ENCODE measurements at places on chromosomes 3 and 15.

GRCh38 chr3:162200836-162201235 lies 704.2 kb downstream of the OTOL1 start:
- H3K27me3 ChIP-seq = no peaks in the 10 kb centered on the region
- no peak overlapping the region for H3K4me3 ChIP-seq
- no peaks in the 10 kb centered on the region for H3K4me1 ChIP-seq
- no peak for DNase-seq

- H3K4me3 ChIP-seq = no peak overlapping the region
- H3K36me3 ChIP-seq = no peaks in the 10 kb centered on the region
- peaks cover 32% of the 10 kb centered on the region for H3K4me1 ChIP-seq
- DNase-seq = no peak
- no peak overlapping the region for H3K27ac ChIP-seq
Measured at GRCh38 chr15:66408675-66409282, 22.1 kb downstream of the MAP2K1 start.

DNA sequence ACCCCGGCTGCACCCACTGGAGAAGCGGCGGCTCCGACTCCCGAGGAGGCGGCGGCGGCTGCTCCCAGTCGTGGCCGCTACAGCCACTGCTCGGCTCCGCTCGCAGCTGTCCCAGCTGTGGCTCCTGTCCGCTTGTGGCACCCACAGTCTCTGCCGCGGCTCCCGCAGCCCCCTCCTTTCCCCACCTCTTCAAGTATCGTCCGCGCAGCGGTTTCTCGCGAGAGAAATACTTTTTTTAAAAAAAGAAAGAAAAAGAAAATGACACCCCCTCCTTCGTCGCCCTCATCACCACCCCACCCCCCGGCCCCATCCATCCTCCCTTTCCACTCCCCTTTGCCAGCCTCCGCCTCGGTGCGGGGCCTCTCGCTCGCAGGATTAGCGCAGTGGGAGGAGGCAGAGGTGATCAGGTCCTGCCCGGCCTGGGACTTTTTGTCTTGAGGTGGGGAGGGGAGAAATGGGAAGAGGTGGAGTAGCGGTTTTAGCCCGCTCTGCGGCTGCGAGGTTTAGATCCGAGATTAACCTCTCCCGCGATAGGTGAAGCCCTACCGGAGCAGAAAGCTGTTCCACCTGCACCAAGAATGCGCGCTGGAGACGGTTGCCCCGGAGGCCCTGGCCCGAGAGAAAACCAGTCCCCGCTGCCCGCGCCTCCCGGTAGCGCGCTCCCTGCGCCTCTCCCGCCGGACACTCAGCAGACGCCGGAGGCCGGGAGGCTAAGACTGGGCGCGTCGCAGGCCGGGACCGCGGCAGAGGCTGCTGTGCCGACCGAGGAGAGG lies at the start of gene FBN1:
Gene FBN1 (minus strand): TSS at position 152 of the 773 bp plus-strand sequence. CDS start 940 bp downstream, outside the sequence.
- peak within 1 kb of the TSS; percentile 95 for H3K4me3 ChIP-seq
- no peaks in the 10 kb centered on the region for H3K36me3 ChIP-seq
- H3K27me3 ChIP-seq = no peaks in the 10 kb centered on the region
- H3K4me1 ChIP-seq = peaks cover 38% of the 10 kb centered on the region
- peak within 1 kb of the TSS; percentile 95 for H3K27ac ChIP-seq

DNA sequence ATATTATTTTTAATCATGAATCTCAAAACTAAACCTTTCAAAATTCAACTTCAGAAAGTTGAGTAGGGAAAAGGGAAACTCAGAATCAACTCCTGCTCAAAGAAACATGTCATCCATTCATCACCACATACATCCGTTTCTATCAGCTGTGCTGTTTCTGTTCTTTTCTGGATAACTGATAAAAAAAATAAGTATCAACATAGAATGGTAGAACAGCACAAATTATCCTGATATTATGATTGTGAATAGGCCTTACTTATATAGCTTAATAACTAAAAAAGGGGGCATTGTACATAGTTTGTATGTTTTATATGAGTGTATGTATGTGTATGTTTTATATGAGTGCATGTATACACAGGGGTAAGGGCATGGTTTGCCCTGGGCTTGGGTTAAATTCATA lies 3.1 kb downstream of the TM4SF1 start:
- H3K27ac ChIP-seq = no peak overlapping the region
- DNase-seq = no peak
- H3K4me1 ChIP-seq = peaks cover 74% of the 10 kb centered on the region
- peaks cover 7% of the 10 kb centered on the region for H3K36me3 ChIP-seq
- no peaks in the 10 kb centered on the region for H3K27me3 ChIP-seq
- peak overlapping the region; percentile 71 for H3K4me3 ChIP-seq

DNA sequence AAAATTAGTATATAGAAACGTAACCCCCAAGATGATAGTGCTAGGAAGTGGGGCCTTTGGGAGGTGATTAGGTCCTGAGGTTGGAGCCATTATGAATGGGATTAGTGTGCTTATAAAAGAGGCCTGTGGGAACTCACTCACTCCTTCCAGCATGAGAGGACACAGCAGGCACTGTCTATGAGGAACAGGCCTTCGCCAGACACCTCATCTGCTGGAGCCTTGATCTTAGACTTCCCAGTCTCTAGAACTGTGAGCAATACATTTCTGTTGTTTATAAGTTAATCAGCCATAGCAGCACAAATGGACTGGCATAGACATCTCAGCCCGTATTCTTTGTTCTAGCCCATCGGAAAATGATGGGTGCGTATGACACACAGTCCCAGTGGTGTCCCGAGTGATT lies 152.3 kb downstream of the GABRG3 start:
- no peaks in the 10 kb centered on the region for H3K36me3 ChIP-seq
- H3K4me1 ChIP-seq = no peaks in the 10 kb centered on the region
- DNase-seq = no peak
- H3K27ac ChIP-seq = no peak overlapping the region
- H3K27me3 ChIP-seq = no peaks in the 10 kb centered on the region

DNA sequence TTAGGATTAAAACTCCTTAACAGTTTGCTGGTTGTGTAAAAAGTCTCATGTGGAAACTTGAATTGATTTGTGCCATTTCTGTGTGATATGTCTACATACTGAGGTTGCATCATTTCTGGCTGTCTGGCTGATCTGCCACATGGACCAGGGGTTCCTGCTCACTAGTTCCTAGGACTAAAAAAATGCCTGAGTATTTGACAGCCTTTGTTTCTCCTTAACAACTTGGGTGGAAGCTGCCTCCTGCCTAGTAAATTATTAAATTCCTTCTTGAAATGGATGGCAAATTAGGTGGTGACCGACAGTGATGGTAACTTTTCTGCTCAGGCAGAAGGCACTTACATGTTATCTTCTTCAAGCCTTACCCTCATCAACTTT lies 226.9 kb upstream of the MRPL3 start:
- no peaks in the 10 kb centered on the region for H3K36me3 ChIP-seq
- no peak for DNase-seq
- H3K4me1 ChIP-seq = no peaks in the 10 kb centered on the region
- H3K4me3 ChIP-seq = no peak overlapping the region
- H3K27ac ChIP-seq = no peak overlapping the region

DNA sequence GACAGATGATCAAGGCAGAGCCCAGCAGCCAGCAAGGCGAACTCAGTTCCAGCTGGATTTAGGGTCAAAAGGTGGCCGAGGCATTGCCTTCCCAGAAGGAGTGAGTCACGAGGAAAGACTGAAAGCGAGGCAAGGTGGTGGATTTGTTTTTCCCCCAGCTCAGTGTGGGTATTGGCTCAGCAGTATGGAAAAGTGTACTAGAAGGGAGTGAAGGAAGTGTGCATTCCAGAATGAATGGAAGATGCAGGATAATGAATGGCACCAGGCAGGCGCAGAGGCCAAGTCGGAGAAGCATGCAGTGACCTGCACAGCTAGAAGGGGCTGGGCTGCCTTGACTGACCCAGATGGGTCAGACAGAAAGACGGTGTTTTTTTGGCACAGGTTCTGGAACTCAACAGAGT lies 46.3 kb downstream of the FOXP1 start:
- H3K4me3 ChIP-seq = peak overlapping the region; percentile 26
- no peaks in the 10 kb centered on the region for H3K36me3 ChIP-seq
- H3K4me1 ChIP-seq = peaks cover 29% of the 10 kb centered on the region
- no peaks in the 10 kb centered on the region for H3K27me3 ChIP-seq
- peak; percentile 42 for DNase-seq

- no peaks in the 10 kb centered on the region for H3K27me3 ChIP-seq
- no peak overlapping the region for H3K4me3 ChIP-seq
- no peaks in the 10 kb centered on the region for H3K36me3 ChIP-seq
- DNase-seq = no peak
- H3K27ac ChIP-seq = no peak overlapping the region
Measured at GRCh38 chr3:71397046-71397445, 186.5 kb downstream of the FOXP1 start.

- H3K36me3 ChIP-seq = no peaks in the 10 kb centered on the region
- H3K4me1 ChIP-seq = peaks cover 36% of the 10 kb centered on the region
- H3K27ac ChIP-seq = peak overlapping the region; percentile 96
- peak overlapping the region; percentile 93 for H3K4me3 ChIP-seq
Measured at GRCh38 chr15:72227720-72228119, 3.3 kb downstream of the PKM start.

DNA sequence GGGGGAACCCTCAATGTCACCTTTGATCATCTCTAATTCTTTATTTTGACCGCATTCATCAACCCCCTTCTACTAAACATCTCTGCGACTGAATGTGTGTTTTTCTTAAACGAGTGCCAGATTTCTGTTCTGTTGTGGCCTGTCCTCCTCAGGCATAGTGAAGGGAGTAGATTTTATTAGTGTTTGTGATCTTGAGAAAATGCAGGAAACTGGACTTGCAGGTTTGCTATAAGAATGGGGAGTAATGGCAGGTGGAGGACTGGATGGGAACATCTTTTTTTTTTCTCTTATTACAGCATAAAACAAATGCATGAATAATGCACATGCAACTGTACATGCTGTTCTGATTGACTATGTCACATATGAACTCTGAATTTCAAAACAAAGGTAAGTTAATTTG lies 59.3 kb downstream of the ADAMTSL3 start:
- no peak overlapping the region for H3K27ac ChIP-seq
- H3K4me3 ChIP-seq = no peak overlapping the region
- no peaks in the 10 kb centered on the region for H3K27me3 ChIP-seq
- DNase-seq = no peak
- peaks cover 24% of the 10 kb centered on the region for H3K4me1 ChIP-seq
- H3K36me3 ChIP-seq = no peaks in the 10 kb centered on the region

DNA sequence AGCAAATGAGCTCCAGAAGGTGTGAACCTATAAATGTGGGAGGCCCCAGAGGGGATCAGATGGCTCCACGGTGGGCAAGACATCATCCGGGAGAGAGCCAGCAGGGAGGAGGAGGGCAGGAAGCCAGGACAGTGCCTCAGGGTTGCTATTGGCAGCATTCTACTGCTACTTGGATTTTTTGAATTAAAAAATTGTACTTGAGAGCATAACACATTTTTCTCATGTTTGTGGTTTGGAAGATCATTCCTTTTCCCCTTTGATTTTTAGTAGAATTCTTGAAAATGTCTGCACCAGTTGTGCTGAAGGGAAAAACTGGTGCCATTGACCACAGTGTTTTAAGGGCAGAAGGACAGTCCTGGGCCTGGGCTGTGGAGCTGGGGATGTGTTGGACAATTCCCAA lies 59.2 kb downstream of the LYZL4 start:
- no peaks in the 10 kb centered on the region for H3K27me3 ChIP-seq
- DNase-seq = no peak
- H3K4me3 ChIP-seq = no peak overlapping the region
- no peak overlapping the region for H3K27ac ChIP-seq
- no peaks in the 10 kb centered on the region for H3K36me3 ChIP-seq
- peaks cover 14% of the 10 kb centered on the region for H3K4me1 ChIP-seq

GRCh38 chr15:94236608-94237007 lies 5.2 kb downstream of the MCTP2 start:
- no peak overlapping the region for H3K27ac ChIP-seq
- H3K36me3 ChIP-seq = no peaks in the 10 kb centered on the region
- no peak overlapping the region for H3K4me3 ChIP-seq
- DNase-seq = no peak
- peaks cover 1% of the 10 kb centered on the region for H3K4me1 ChIP-seq
- no peaks in the 10 kb centered on the region for H3K27me3 ChIP-seq

DNA sequence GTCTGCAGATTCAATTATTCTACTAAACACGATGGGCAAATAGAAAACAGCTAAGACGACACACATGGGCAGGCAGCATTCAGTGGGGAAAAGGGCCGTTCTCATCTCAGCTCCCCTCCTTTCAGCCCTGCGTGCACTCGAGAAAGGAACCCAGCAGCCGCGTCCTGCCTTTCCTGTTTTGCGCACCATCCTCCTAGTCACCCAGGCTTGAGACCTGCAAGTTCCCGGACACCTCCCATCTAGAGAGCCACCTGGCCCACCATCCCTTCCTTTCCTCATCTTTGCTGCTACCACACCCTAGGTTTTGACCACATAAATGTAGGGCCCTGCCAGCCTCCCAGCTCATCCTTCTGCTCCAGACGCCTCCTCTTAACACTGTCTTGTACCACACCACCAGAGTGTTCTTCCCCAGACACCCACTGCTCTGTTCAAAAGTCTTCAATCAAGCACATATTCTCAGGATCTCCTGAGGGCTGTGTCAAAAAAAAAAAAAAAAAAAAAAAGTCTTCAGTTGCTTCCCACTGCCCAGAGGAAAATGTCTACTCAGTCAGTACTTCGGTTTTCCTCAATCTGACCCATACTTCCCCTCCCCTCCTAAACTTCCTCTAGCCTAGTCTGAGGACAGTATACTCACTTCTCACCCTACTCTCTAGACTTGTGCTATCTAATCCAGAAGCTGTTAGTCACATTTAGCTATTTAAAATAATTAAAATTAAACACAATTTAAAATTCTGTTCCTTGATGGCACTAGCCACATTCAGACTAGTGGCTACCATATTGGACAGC lies 182.0 kb downstream of the STT3B start:
- DNase-seq = no peak
- H3K27ac ChIP-seq = no peak overlapping the region

Measured in thoracic aorta (tissue), 2 donors.